ENCODE measurements at places on chromosomes 16 and 17.

DNA sequence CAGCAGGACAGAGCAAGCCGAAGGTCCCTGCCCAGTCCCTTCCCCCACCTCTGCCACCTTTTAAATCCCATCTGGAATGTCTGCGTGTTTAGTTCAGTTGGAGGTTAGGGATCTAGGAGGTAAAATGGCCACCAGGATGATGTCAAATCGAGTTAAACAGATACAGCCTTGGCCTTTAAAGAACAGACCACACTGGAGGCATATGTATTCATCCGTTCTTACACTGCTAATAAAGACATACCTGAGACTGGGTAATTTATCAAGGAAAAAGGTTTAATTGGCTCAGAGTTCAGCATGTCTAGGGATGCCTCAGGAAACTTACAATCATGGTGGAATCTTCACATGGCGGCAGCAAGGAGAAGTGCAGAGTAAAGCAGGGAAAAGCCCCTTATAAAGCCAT is 167.8 kb upstream of the CACNG5 start:
- no peak for DNase-seq

DNA sequence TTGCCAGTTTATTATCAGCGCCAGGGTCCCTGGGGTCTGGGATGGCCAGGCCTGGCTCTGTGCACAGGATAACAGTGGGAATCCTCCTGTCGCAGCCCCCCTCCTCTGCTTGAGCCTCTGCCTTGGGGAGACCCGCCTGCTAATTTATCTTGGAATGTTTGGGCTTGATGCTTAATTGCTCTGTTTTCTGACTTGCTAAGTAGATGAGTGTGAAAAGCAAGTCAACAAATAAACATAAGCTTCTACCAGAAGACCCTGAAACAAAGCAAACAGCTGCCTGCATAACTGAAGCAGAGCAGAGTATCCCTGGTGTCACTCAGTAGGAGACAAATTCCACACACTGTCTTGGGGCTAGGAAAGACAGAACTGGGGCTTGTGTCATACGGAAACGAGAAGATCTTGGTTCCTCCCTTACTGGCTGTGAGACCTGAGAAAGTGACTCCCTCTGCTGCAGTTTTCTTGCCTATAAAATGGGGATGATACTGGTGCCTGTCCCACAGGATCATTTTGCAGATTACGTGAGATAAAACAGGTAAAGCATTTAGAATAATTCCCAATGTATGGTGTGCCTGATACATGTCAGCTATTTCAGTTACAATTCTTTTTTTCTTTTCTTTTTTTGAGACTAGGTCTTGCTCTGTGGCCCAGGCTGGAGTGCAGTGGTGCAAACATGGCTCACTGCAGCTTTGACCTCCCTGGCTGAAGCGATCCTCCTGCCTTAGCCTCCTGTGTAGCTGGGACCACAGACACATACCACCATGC is 44.8 kb upstream of the IRX3 start:
- DNase-seq: no peak

GRCh38 chr16:88810166-88810911 is 1.4 kb downstream of the APRT start:
- peak; percentile 62 for DNase-seq

DNA sequence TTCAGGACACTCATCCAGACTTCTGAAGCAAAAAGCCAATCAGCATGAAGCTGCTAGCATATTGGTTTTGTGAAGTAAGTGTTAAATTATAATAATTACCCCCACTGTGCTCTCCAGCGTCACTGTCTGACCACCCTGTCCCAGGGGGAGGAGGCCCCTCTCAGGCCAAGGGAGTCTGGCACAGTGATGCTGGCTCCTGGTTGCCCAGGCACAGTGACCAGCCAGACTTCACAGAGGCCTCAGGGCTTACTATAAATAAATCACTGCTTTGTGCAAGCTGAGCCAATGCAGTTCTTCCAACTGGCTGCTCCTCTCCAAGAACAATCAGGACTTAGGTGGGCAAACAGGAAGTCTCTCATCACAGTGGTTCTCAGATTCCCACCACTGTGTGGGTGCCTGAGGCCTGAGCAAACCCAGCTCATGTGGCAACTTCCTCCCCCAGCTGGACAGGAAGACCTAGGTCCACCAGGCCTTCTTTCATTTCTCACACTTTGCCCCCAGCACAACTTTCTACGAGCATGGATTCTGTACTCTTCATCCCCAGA is 1.7 kb upstream of the DBNDD1 start:
- peak; percentile 37 for DNase-seq

DNA sequence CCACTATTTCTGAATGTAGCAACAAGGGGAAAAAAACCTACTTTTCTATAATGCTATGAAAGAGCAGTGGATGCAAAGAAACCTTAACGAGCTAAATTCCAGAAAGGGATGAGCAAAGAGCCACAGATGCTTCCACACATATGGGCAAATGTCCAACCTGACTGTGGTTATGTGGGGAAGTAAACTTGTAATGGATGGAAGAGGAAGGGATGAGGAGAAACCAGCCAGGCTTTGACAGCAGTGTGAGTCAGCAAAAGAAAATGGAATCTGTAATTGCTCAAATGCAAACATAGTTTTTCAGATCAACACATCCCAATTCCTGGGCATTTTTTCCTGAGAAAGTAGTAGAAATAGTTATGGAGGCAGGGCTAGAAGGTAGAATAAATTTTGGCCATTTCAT is 204.8 kb upstream of the CPHXL start:
- peak; percentile 10 for DNase-seq

- DNase-seq: peak; percentile 30
Measured at GRCh38 chr17:39175695-39176093, 9.7 kb upstream of the ARL5C start.

- no peak for DNase-seq
Measured at GRCh38 chr17:28871056-28871579, 16.3 kb downstream of the ERAL1 start.

DNA sequence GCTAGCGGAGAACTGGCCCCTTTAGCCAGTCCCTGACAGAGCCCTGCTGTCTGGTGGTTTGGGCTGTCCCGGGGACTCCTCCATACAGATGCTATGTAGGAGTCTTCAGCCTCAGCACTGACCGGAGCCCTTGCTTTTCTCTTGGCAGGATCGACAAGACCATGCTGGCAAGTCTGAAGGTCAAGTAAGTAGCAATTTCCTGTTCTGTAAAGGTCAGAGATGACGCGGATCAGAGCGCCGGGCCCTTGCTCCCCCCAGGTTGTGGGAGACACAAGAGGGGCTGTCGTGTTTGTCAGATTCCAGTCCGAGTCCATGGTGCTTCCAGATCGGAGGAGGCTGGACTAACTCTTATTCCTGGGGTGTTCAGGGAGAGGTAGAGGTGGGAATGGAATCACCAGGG is 4.1 kb downstream of the RAP1GAP2 start:
- DNase-seq: no peak

DNA sequence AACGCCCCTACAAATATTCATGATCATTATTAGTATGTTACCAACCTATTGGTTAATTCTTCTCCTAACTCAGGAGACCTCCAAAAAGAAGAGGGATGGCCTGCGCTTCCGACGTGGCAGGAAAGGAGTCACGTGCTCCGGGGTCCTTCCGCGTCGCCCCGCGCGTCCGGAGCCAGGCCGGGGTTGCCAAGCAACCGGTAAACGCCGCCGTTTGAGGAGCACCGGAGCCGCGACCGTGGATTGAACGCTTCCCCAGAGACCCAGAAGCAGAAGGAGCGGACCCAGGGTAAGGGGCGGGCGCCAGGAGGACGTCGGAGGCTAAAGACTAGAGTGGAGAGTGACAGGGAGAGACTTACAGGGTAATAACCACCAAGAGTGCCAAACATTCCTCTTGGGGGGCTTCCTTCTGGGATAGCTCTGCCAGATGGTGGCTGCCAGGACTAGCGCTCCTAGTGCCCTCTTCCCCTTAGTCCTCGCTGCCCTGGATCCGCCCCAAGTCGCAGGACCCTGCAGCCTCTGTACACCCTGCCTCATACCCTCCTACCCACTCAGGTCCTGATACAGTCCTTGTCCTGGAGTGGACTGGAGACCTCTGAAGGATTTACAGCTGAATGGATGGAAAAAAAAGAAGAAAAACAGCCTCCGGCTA is at the start of gene DNAI2:
TSS of gene DNAI2 (plus strand) at position 175 of the 649 bp plus-strand sequence. CDS start 7,584 bp downstream, outside the sequence.
- no peak for DNase-seq

GRCh38 chr17:62179525-62180161 is 114.6 kb upstream of the MED13 start:
- DNase-seq: peak; percentile 94

GRCh38 chr16:10497132-10498101 is 83.0 kb downstream of the EMP2 start:
- DNase-seq: peak; percentile 34

- DNase-seq: no peak
Measured at GRCh38 chr16:55662644-55663031, 6.8 kb downstream of the SLC6A2 start.

DNA sequence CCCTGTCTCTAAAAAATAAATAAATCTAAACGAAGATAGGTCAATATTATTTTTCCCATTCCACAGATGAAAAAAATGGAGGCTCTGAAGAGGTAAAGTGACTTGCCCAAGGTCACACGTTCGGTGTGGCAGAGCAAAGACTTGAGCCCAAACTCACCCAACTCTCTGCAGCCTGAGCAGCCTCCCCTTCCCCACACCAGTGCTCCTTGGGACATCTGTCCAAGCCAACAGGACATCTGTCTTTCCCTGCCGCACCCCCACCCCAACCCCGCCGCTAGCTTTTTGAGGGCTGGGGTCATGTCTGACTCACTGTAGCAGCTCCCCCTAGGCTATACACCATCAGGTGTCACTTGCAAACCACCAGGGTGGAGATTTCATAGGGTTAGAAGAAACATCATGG is 5.2 kb upstream of the BEAN1 start:
- DNase-seq: no peak

- no peak for DNase-seq
Measured at GRCh38 chr17:78746263-78746948, 35.7 kb downstream of the CYTH1 start.

DNA sequence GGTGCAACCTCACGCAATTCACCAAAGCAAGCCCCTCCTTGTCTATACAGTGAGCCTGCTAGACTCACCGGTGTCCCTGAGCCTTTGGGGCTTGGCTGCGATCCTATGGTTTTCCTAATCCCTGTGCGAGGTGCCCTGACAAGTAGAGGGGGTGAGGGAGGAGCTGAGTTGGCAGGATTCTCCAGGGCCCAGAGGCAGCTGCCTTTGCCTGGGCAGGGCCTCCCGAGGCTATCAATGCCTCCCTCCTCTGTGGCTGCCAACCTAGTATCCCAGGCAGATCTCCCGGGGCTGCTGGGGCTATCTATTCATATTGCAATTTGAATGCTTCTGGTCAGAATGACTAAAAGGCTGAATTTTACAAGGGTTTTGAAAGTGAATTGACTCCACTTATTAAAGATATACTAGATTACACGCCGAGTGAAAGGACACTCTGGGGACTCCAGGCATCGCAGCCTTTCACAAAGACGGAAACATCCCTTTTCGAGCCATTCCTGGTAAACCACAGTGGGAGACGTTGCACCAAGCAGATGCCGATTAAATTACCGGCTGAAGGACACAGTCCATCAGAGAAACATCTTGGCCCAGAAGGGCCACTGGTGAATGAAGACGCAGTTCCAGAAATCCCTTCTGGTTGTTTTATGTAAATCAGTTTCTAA is 11.3 kb upstream of the PITPNM3 start:
- no peak for DNase-seq

DNA sequence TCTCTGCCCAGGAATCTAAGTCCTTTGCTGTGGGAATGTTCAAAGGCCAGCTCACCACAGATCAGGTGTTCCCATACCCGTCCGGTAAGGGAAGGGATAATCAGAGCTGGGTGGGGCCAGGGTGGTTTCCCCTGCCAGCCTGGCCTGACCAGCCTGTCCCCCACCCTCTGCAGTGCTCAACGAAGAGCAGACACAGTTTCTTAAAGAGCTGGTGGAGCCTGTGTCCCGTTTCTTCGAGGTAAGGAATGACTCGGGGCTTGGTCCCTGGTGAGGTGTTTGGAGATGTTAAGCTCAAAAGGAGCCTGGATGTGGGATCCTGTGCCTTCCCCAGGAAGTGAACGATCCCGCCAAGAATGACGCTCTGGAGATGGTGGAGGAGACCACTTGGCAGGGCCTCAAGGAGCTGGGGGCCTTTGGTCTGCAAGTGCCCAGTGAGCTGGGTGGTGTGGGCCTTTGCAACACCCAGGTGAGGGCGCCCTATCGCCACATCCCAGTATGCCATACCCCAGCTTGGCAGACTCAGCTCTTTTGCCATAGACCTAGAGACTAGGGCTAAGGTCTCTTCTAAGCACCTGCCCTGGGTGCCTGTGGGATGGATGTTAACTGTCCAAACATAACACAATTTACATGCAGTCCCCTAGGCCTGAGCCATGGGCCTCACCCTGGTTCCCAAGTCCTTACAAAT is 997 bp downstream of the ACADVL start:
- DNase-seq: peak; percentile 76

- DNase-seq: peak; percentile 94
Measured at GRCh38 chr17:59331129-59331928, at the start of gene YPEL2. YPEL2 (plus strand) TSS chr17:59331655; CDS start chr17:59353410, 21,755 bp downstream.

DNA sequence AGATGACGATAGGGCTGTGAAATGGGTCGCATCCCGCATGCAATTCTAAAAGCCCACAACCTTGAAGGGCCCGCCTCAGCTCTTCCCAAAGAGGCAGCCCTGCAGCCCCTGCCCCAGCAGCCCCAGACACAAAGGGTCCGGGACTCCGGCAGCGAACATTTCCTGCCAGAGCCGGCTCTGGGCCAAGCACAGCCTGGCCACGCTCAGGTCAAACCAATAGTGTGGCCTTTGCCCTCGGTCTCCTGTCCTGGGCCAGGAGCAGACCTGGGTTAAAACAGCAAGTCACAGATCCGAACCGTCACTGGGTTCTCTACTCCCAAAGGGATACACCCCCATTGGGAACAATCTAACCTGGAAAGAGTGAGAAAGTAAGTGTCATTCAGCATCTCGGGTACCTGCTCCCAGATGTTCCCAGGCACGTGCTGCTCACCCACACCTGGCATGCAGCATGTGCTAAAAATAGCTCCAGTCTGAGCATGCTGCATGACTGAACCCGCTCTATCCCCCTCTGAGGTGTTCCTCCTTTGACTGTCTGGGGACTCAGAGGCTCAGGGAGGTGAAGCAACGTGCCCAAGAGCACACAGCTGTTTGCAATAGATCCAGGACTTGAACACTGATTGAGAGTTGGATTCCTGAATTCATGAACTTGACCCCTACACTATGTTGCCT is 22.2 kb upstream of the ATP2A3 start:
- DNase-seq: peak; percentile 32

- peak; percentile 52 for DNase-seq
Measured at GRCh38 chr17:29112771-29113295, 67.4 kb downstream of the MYO18A start.

DNA sequence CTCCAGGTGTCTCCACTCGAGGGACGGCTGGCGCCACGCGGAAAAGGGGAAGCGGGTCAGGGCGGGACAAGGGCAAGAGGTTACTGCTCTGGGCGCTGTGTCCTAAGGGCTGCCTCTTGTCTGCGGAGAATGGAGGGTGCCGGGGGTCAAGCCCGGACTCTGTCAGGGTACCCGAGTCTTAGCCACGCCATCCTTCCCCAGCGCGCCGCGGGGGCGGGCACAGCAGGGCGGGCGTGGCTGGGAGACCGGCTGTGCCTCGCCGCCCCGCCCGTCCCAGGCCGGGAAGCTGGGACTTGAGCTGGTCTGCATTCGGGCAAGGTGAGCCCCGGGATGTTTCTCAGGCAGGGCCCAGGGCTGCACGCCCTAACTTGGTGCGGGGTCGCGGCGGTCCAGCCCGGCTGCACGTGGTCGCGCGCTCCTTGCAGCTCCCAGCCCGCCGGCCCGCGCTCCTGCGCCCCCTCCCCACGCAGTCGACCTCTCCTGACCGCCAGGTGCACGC is 6.2 kb upstream of the ACTG1 start:
- peak; percentile 65 for DNase-seq
